ENCODE measurements at places on chromosomes 1 and 21.

DNA sequence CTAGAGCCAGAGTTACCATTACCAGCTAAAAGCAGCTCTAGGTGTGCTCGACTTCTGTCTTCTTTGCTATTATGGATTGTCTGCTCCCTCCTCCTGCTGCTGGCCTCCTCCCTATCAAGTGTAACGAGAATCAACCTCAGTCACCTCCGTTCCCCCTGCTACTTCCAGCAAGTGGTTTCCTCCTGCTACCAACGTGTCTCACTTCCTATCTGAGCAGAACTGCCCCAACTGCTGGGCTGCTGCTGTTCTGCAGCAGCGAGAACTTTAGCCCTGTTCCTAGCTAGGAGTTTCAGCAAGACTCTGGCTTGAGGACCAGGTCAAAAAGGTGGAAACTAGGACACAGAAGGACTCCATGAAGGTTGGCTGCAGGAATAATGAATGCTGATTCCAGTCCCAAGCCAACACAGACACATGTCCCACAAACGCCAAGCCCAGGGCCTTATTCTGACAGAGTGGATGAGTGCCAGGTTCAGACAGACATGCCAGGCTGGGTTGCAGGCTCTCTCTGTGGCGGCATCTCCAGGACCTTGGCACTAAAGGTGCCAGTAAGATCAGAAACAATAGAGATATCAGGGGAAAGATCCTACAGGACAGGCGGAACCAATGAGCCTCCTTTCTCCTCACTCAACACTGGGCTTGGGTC, 46.9 kb downstream of the CD34 start:
- DNase-seq: no peak

DNA sequence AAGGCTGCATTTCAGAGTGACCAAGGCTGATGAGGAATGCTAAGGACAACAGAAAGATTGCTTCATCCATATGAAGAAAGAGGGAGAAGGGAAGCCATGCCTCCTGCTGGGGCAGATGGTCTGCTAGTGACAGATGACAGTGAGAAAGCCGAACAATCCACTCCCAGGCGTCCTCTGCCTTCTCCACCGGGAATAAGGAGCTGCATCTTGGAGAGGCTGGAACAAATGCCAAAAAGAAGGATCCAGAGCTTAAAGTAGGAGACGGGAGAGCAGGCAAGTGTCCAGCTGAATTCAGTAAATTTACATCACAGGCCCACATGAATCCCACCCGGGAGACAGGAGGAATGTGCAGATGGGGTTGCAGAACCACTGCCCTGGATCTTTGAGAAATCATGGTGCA, 33.4 kb downstream of the DDX20 start:
- DNase-seq: no peak

GRCh38 chr1:43973981-43974442, 748 bp upstream of the ATP6V0B start:
- no peak for DNase-seq

GRCh38 chr1:110597966-110598365, 8.2 kb downstream of the KCNA2 start:
- no peak for DNase-seq

GRCh38 chr1:222097588-222097987, 355.7 kb upstream of the DUSP10 start:
- DNase-seq: no peak

GRCh38 chr1:2093055-2093454, 42.8 kb downstream of the PRKCZ start:
- no peak for DNase-seq

GRCh38 chr1:7621334-7622219, 149.5 kb upstream of the VAMP3 start:
- DNase-seq: no peak

GRCh38 chr1:169565335-169566271, 20.7 kb downstream of the F5 start:
- DNase-seq: no peak

DNA sequence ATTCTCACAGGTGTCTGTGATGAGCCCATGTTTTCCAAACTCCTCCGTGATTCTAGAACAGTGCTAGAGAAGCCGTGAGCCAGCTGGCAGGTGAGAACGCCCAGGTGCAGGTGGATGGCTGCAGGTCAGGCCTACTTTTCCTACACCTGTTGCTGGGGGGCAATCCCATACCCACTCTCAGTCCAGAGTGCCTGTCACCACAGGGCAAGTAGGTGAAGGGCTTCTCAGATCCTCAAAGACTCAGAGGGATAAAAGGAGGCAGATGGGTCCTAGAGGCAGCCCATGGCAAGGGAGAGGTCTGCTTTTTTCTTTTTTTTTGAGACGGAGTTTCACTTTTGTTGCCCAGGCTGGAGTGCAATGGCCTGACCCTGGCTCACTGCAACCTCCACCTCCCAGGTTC, 50.7 kb upstream of the H6PD start:
- DNase-seq: no peak

- DNase-seq: no peak
These were observed 23.3 kb downstream of the OBSCN start for GRCh38 chr1:228231189-228231588.

- no peak for DNase-seq
These were observed 50.6 kb downstream of the RAB3GAP2 start for GRCh38 chr1:220221670-220222069.

DNA sequence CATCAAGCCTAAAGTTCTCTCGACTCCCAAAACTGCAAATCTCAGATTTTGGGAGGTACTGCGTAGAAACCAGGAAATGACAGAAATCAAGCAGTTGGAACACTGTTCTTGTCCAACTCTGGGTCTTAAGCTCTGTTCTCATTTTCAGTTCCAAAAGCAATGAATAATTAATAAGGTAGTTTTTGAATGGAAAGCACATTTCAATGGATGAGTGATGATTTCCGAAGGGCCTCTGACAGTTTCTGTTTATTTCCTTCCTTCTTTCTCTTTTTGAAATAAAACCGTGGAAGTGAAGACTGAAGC, 20.9 kb upstream of the TARBP1 start:
- DNase-seq: no peak

- DNase-seq: no peak
These were observed 53.8 kb downstream of the PTGER3 start for GRCh38 chr1:70993798-70994197.

Measured in activated naive CD4-positive, alpha-beta T cell treated with anti-CD3 and anti-CD28 coated beads, Interleukin-2, amount 50 U/mL, for 72 hours (primary cell).